Large intestine (tissue), 12 donors: ENCODE measurements at places on chromosomes 3 and 15.
A peak's percentile ranks its signal among the peaks of the same experiment; 100 is the strongest.

- no peak for DNase-seq
These were observed 129.3 kb downstream of the WNT5A start for GRCh38 chr3:55357796-55358195.

- no peak for DNase-seq
These were observed 15.1 kb downstream of the LACTB start for GRCh38 chr15:63136742-63137141.

GRCh38 chr3:151563305-151563704 lies 102.4 kb upstream of the IGSF10 start:
- no peak for DNase-seq

- no peak for DNase-seq
These were observed 47.2 kb downstream of the IMPG2 start for GRCh38 chr3:101273156-101273555.

- DNase-seq: peak; percentile 91
These were observed 2.8 kb downstream of the SQOR start for GRCh38 chr15:45637552-45638033.

DNA sequence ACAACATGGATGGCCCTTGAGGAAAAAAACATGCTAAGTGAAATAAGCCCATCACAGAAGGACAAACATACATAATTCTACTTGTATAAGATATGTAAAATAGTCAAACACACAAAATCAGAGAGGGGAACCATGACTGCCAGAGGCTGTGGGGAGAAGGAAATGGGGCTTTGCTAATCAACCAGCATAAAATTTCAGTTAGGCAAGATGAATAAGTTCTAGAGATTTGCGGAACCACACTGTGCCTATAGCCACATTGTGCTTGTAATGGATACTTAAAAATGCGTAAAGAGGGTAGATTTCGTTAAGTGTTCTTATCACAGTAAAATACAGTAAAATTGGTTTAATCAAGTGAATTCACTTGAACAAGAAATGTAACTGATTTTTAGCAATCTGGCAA lies 33.7 kb upstream of the SPTBN5 start:
- no peak for DNase-seq

DNA sequence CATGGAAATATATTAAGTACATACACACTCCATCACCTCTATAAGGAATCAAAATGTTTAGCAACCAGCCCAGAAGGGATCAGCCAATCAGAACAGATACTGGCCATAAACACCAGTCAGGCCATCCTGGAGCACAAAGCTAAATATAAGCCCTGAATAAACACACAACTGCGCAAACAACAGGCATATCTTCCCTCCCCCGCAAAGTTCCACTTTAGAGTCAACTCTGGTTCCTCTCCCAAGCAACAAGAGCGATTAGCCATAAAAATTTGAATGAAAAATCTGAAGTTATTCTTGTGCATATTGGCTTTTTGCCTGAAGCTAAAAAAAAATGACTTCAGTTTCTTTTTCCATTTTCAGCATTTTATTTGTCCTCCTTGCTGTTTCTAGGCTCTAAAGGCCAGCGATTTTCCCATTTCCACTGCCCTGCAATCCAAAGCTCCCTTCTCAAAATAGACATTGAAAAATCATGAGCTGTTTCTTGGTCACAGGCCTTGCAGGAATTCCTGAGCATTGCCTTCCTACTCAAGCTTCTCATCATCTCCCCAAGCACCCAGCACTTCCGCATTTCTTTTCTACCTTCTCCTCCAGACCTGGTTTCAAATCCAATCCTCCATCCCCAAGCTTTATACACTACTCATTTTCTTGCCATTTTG lies 247.9 kb downstream of the ZMAT3 start:
- DNase-seq: no peak

- peak; percentile 19 for DNase-seq
These were observed 252.5 kb downstream of the THRB start for GRCh38 chr3:24242012-24242698.

- DNase-seq: no peak
These were observed 231.4 kb upstream of the POU1F1 start for GRCh38 chr3:87507753-87508152.

- no peak for DNase-seq
These were observed 5.8 kb downstream of the PLXNB1 start for GRCh38 chr3:48423883-48424695.
